ENCODE measurements at places on chromosomes 6 and 20.

DNA sequence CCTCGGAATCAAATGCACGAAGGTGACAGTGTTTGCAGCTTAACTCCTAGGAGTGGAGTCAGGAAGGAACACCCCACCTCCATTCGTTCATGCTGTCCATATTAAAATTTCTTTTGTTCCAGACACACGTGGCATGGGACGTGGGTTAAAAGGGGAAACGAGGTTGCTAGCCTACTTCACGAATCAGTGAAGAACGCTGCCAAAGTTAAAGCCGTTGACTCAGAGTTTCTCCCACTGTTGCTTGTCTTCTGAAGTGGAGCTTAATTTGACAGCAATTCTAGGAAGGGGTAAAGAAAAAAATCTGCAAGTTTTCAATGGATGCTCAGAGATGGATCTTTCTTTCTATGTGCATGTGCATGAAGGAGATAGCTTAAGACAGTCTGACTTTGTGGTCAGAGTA lies 499.1 kb downstream of the CD83 start:
- no peak for DNase-seq

GRCh38 chr20:44354979-44355497 lies 461 bp upstream of the HNF4A start:
- no peak for DNase-seq

GRCh38 chr6:37517411-37517812 lies 17.7 kb upstream of the CCDC167 start:
- peak; percentile 70 for DNase-seq

DNA sequence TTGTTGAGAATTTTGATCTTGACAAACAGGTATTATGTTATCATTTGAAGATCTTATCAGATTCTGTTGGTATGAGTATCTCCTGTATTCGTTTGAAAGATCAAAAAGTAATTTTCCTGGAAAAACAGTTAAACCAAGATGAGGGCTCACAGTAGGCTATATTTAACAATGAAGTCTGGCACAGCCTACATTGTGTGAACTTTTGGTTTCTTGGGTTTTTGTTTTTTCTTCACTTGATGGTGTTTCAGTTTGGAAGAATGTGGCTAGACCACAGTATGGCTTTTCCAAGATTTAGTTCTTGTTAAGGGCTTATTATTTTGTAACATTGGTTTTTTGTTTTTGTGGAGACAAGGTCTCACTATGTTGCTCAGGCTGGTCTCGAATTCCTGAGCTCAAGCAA lies 306.4 kb downstream of the CDKAL1 start:
- peak; percentile 46 for DNase-seq

DNA sequence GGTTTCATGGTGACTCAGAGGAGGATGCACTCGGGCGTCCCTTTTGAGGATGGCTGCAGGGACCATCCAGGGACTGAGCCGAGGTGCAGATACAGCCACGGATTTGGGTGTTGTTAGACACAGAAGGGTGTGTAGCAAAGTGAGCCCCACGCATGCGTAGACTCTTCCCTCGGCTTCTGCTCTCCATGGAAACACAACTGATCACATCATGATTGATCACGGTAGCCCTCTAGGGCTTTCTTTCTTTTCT lies 606 bp upstream of the ULBP1 start:
- peak; percentile 81 for DNase-seq

DNA sequence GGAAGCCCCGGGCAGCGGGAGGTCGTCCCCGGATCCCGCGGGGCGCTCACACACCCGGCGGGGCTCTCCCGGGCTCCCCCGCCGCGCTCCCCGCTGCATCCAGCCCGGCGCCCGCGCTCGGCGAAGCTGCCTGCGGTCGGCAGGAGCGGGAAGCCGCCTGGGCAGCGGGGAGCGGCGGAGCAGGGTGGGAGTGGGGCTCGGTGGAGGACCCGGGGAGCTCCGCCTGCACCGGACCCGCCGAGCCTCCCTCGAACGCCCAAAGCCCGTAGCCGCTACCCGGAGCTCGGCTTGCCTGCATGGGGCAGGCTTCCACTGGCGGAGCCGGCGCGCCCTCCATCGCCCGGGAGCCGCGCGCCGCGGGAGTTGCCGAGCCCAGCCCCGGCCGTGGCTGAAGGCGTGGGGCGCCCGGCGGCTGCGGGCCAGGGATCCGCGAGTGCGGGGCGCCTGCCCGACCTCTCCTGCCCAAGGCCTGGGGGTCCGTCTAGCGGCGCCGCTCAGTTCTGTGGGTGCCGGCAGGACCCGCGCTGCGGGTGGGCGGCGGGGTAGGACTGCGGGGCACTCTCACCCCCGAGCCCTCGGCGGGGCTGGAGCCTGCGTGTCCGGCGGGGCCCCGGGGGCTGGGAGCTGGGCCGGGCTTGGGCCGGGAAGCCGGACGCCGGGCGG lies 671 bp downstream of the CDH4 start:
- peak; percentile 28 for DNase-seq

DNA sequence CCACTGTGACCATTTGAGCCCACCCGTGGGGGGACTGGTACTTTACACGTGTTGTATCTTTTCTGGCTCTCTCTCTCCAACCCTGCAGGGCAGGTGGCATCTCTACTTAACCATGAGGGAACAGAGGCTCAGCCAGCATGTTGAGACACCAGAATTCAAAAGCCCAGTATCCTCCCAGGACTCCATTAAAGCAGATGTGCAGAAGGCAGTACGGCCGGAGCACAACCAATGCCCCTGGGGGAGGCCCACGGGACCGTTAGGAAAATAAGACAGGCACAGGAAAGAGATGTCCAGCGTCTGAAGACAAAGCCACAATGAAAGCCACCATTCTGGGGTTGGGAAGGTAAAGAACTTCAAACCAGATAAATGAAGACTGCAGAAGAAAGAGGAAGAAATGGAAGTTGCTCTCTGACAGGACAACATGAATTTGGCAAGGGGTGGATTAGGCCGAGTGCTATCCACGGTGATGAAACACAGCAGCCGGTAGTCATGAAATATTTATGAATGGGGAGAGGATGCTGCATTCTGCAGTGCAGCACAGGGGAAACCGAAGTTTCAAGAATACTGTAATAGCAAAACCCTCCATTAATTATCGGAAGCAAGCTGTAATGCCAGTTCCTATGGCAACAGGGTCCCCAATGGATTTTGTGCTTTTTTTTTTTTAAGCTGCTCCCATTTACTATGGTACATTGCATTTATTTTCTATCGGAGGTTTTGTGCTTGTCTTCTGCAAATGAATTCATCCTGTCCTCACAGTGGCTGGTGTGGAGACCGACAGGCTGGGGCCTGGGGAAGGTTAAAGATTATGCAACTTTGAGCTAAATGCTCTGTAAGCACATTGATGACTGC lies 179.4 kb downstream of the NRN1 start:
- no peak for DNase-seq

GRCh38 chr6:125818225-125818657 lies 27.5 kb downstream of the NCOA7 start:
- DNase-seq: peak; percentile 55

GRCh38 chr6:132259070-132259469 lies 142.2 kb downstream of the MOXD1 start:
- DNase-seq: peak; percentile 52

GRCh38 chr6:5469101-5469846 lies 208.0 kb downstream of the FARS2 start:
- no peak for DNase-seq

DNA sequence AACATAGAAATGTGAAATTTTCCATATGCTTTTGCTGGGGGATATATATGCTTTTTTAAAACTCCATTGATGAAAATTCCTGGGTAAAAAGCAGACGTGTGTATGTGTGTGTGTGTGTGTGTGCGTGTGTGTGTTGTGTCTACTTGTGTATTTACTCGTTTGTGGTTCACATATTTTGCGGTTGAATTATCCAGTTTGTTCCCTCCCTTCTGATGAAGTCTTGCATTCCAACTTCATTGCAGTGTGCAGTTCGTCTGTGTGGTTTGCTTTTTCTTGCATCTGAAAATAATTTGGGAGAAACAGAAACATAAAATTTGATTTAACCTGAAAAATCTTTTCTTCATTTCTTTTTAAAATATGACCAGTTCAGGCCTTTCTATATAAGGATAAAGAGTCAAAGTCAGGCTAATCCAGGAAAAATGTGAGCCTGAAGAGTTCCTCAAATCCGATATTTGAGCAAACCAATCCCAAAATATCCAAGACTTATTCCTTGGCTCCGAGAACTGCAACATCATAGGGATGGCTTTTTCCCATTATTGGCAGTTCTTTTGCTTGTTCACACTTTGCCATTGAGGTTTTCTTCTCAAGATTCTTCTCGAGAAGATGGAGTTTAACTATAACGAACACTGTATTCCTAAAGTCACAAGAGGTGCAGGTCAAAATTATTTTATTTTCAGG lies 202.2 kb upstream of the CCN2 start:
- DNase-seq: peak; percentile 99

DNA sequence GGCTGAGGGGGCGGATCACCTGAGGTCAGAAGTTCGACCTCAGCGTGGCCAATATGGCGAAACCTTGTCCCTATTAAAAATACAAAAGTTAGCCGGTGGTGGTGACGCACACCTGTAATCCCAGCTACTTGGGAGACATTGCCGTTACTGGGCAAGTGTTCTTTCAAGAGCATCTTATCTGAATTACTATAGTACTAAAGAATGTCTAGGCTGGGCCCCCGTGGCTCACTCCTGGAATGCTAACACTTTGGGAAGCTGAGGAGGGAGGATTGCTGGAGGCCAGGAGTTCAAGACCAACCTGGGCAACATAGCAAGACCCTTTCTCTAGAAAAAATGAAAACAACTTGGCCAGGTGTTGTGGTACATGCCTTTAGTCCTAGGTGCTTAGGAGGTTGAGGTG lies 859 bp upstream of the ZFP57 start:
- DNase-seq: no peak

- no peak for DNase-seq
Measured at GRCh38 chr6:88492241-88492640, 326.1 kb upstream of the CNR1 start.

GRCh38 chr6:47141963-47142362 lies 99.8 kb upstream of the ADGRF1 start:
- DNase-seq: no peak

DNA sequence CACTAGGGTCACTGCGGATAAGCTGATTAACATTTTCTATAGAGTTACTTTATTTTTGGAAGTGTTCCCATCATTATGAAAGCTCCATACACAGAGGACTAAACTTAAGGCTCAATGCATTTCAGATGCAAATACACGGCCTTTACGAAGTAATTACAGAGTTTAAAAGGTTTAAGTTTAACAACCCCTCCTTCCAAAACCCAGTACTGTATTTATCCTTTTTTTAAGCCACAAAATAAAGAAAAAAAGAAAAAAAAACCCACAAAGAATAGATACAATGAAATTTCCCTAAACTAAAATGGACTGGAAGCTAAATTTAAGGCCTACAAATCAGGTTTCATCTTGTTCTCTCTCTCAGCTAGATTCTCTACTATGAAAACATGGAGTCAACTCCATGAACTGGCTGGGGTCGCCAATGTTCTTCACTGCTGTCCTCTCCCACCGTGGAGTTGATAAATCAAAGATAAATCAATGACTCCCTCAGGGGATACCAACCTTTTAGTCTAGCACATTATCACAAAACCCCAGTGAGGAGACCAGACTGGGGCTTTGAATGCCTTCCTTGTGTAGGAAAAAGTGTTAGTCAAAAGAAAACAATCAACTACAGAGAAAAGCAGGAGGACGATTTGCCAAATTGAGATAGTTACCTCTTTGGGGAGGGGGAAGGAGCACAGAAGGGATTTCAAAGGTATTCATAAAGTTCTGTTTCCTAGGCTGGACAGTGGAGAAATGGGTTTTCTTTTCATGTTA lies 52.5 kb downstream of the TNFRSF21 start:
- DNase-seq: no peak

- peak; percentile 73 for DNase-seq
Measured at GRCh38 chr6:80182308-80182707, 75.8 kb downstream of the BCKDHB start.

- DNase-seq: peak; percentile 58
Measured at GRCh38 chr20:45406260-45407066, 1.6 kb upstream of the DBNDD2 start.

- peak; percentile 8 for DNase-seq
Measured at GRCh38 chr20:12047838-12048432, 130.2 kb downstream of the BTBD3 start.

GRCh38 chr6:107786179-107786578 lies 37.9 kb downstream of the SCML4 start:
- no peak for DNase-seq

- no peak for DNase-seq
Measured at GRCh38 chr6:156056085-156056484, 600.4 kb upstream of the NOX3 start.

DNA sequence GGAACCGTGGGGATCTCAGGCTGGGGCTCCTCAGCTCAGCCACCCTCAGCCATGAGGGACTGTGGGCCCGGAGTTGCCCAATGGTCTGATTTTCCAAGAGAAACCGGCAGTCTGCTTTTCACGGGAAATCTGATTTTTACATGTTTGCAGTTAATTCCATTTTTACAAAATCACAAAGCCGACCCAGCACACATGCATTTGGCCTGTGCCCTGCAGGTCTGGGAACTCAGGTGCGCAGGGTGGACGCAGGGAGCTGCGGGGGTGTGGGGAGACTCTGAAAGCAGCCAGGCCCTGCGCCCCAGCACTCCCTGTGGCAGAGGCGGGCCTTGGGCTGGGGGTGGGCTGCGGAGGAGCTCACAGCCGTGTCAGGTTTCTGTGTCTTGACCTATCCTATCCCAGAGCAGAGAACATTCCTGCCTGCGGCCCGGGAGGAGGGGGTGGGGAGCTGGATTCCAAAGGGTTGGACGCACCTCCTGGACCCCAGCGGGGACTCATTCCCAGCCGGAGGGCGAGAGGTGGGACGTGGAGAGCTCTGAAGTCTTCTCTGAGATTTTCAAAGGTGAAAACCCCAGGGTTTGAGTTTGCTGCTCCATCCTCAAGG lies 60.6 kb downstream of the ADNP start:
- DNase-seq: peak; percentile 81

GRCh38 chr20:40961686-40962640 lies 66.7 kb upstream of the TOP1 start:
- no peak for DNase-seq

- no peak for DNase-seq
Measured at GRCh38 chr6:45514454-45515230, 136.9 kb upstream of the SUPT3H start.

DNA sequence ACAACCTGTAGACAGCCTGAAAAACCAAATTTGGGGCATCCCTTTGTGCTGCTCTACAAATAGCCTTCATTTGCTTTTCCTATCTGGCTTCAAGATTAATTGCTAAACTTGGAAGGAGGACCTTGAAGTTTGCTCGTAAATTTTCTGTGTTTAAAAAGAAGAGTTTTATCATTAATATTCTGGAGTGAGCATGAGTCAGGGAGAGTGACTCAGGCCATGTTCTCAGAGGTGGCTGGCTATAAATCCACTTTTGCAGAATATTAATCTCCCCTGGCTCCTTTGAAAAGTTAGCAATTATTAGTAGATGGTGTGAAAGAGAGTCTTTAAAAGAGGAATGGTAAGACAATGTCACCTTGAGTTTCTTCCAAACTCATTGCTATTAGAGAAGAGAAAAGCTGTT lies 91.0 kb downstream of the ANKEF1 start:
- no peak for DNase-seq

- DNase-seq: no peak
Measured at GRCh38 chr6:101668496-101669030, 275.1 kb downstream of the GRIK2 start.

GRCh38 chr6:134902936-134903335 lies 47.0 kb downstream of the ALDH8A1 start:
- DNase-seq: no peak

GRCh38 chr20:6566821-6567220 lies 200.7 kb upstream of the BMP2 start:
- peak; percentile 91 for DNase-seq

- DNase-seq: no peak
Measured at GRCh38 chr6:24539416-24539815, 44.6 kb downstream of the ALDH5A1 start.

All from fibroblast of skin of scalp (primary cell).